GM23338 (cell line): ENCODE measurements at places on chromosomes 12 and 14.

DNA sequence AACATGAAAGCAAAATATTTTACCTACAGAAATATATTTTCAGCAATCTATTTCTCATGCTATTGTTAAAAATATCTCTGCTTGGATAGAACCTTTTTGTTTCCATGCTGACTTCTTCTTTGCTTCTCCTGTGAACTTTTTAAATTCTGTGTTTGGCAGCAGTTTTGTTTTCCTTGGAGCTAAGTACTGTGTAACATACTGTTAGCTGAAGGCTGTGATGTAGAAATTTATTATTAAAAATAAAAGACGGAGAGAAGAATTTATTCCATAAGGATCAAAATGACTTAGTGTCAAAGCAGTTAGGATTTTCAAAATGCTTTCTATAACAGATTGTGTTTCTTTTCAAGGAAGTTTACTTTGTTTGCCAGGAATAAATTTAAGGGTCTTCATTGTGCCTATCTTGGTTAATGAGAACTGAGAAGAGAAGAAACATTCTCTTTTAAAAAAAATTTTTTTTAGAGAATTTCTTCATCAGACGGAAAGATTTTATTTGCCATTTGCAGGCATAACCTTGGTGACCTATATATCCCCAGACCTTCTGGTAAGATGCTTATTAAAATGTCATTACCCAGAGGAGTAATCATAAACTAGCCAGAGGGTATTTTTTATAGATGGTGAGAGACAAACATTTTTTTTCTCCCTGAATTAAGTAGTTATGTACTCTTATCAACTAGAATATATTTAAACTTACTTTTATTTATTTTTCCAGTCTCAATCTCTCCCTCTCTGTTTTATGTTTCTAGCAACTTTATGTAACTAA, 147.1 kb upstream of the SLCO1C1 start:
- no peak for DNase-seq

GRCh38 chr14:55977392-55978150, 140.6 kb upstream of the PELI2 start:
- DNase-seq: no peak

DNA sequence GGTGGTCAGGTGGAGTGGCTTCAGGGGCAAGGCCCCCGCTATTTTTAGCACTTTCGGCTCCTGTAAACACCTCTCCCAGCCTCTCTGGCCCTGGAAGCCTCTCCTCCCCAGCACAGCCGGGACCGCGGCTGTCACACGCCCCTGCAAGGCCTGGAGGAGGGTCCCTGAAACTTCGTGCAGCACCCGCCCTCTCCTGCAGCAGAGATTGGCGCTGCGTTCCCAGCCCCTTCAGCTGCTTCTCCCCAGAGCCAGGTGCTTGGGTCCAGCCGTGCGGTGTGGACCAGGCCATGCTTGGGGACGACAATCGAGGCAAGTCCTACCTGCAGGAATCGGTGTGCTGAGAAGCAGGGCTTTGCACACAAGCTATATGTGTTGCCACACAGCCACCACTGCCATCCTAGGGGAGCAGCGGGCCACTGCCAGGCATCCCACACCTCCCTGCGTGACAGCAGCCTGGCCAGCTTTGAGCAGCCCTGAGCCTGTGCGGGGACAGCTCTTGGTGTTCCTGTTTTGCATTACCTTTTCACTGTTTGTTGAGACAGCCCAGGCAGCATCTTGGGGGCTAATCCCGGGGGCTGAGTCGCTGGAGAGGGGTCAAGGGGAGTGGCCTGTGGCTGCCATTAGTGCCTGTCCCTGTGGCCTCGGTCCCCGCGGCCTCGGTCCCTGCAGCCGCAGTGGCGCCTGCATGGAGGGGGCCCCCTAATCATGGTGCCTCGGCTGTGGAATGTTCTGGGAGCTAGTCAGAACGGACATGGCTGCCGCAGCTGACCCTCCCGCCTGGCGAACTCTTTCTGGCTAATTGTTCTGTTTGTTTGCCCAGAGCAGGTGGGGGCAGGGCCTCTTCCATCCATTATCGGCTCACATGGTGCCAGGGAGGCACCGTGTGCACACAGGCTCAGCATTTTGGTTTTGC, 27.6 kb upstream of the TRAF3 start:
- peak; percentile 67 for DNase-seq

- DNase-seq: no peak
Observed at GRCh38 chr14:97785495-97785894, 988.3 kb downstream of the VRK1 start.

GRCh38 chr12:6041891-6042290, 82.6 kb downstream of the VWF start:
- DNase-seq: no peak

- DNase-seq: no peak
Observed at GRCh38 chr12:55937981-55938380, 7.0 kb downstream of the DGKA start.

DNA sequence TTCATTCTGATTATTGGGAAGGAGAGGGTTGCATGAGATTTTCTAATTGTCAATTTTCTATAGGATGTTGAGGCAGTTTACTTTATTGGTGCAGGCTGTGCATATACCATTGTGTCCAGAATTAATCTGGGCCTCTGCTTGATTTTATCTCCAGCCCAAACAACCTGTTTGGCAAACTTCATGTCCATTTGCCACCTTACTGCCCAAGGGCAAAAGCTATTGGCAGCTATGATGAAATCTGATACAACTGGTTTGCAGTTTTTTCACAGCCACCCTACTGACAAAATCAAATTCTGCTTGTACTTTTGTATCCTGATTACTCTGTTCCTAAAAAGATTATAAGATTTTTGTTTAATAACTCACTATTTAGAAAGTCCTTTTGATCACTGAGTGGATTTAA, 789.2 kb upstream of the FBXO33 start:
- DNase-seq: no peak

DNA sequence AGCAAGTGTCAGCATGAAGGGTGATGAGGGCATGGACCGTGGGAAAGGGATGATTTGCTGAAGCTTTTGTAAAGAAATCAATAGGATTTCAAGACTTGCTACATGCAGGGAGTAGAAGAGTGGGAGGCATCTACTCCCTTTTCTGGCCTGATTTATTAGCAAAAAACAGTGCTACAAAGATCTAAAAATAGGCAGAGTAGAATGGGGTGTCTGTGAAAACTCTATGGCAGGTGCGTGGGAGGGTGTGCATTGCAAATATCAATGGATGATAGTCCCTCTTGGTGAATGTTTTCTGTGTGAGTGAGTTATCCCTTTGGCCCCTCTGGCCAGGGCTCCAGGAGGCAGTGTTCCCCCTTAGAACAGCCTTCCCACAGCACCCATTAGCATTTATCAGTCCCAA, 139.0 kb downstream of the SMOC1 start:
- DNase-seq: no peak

GRCh38 chr12:66035288-66035966, 95.1 kb downstream of the LLPH start:
- DNase-seq: peak; percentile 56
